ENCODE measurements at places on chromosomes 11 and 22.

- DNase-seq: no peak
Measured at GRCh38 chr11:115767047-115767802, 263.0 kb upstream of the CADM1 start.

DNA sequence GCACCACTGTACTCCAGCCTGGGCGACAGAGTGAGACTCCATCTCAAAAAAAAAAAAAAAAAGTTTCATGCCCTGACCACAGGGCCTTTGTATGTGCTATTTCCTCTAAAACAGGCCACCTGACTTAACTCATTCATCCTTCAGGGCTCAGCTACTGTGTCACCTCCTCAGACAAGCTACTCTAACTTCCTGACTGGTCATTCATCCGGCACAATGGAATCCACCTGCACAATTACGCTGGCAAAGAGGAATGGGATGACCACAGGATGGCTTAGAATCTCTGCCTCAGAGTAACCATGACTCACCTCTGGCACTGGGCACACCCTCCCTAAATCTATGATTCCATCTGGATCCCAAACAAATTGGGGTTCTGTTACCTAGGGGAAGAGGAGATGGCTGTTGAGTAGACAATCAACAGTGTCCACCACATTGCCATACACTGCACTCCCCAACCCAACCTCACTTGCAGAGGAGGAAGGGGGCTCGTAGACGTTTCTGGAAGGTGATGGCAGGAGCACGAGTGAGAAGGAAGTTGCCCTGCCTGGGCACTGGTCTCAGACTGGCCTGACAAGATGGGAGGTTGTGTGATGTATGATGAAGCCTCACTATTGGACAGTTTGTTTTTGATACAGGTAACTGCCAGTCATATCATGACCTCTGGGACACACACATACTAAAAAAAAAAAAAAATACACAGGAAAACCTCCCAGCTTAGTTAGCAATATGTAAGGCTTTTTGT, 22.8 kb upstream of the HMOX1 start:
- DNase-seq: no peak

DNA sequence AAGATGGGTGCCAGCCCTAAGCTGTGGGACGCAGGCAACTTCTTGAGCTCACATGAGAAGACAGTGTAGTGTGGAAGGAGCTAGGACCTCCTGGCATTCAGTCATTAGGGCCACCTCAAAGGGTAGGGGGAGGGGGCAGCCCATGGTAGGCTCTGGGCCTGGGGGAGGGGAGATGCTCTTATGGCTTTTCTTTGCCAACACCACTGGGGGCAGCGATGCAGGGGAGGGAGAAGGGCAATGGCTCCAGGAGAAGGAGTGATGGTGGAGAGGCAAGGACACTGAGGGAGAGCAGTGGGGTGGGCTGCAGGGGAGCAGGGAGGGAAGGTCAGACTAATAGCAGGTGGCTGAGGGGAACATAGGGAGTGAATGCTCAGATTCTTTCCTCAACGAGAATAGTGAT, 63.3 kb upstream of the SUSD2 start:
- no peak for DNase-seq

DNA sequence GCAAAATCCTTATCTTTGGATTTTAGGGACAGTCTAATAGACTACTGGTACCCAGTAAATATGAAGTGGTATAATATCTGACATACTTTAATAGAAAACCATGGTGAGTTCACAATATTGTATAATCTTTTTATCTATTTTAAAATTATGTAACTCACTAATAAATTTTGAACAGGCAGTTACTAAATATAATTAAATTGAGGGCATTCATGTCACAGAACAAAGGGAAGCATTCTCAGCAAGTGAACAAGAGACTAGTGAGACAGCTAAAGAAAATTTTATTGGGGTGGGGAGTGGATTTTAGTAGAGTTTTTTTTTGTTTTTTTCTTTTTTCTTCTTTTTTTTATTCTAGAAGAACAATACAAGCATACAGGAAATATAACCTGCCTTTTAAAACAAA, 55.0 kb downstream of the DNAJC24 start:
- DNase-seq: no peak

GRCh38 chr22:36608987-36609386, 80.0 kb upstream of the EIF3D start:
- DNase-seq: no peak

DNA sequence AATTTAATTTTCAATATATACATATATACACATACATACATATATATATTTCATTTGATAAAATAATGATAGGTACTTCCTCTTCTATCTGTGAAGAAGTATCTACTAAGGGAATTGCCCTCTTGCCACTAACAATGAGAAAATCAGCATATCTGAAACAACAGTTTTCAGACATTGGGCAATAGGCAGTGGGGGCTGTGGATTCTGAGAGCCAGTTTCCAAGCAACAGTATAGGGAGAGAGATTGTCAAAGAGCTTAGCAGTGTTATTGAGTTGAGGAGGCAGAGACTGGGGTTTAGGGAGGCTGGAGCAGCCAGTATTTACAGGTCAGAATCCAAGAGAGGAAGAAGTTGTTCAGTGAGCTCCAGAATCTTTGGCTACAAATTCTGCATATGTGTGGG, 119.3 kb downstream of the ARFGAP2 start:
- no peak for DNase-seq

DNA sequence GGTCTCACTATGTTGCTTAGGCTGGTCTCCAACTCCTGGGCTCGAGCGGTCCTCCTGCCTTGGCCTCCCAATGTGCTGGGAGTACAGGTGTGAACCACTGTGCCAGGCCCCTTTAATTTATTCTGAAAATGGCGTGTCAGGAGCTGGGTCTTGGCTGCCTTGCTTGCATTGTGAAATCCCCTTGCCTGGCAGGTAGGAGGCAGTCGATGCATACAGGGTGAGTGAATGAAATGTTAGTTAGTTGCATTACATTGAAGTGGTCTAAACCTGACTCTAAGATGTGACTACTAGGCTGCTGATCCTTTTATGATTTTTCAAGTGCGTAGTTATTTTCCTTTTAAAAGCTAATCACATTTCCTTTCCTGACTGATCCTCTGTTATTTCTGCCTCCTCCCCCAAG, 42.9 kb downstream of the PARVB start:
- DNase-seq: no peak

DNA sequence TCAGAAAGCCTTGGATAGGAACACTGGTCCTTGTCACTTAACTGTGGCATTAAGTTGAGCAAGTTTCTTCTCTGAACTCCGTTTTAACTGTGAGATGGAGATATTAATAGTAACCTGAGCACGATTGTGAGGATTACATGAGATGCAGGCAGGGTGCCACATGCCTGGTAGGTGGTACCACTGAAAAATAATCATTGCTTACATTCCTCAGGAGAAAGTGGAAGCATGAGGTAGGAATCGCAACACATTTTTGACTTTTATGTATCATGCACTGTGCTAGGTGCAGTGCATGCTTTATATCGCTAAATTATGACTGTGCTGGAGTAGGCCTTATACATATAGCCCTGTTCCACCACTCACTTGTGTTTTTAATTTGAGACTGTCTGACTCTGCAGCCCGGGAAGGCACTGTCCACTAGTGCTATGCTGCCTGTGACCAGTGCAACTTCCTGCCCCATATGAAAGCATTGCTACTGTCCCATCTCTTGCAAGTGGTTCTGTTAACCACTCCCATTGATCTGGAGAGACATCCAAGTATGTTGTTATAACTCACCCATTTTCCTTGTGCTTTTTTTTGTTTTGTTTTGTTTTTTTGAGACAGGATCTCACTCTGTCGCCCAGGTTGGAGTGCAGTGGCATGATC, 1.0 kb downstream of the UQCR10 start:
- no peak for DNase-seq

DNA sequence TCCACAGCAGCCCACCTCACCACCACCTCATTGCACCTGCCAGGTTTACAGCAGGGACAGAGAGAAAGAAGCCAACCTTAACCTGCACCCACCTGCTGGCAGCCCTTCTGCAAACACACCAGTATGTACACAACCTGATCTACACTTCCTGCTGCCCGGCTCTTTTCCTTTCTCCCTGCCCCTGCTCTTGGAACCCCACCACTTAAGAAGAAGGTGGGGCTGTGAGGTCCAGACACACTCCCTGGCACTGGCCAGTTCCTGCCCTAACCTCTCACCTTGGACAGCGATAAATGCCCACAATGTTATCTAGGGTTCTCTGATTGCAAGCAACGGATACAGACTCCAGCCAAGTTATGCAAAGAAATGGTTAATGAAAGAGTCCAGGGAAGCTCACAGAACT, 10.8 kb upstream of the SLC35C1 start:
- no peak for DNase-seq

GRCh38 chr11:45798793-45799441, 6.0 kb upstream of the SLC35C1 start:
- DNase-seq: no peak

DNA sequence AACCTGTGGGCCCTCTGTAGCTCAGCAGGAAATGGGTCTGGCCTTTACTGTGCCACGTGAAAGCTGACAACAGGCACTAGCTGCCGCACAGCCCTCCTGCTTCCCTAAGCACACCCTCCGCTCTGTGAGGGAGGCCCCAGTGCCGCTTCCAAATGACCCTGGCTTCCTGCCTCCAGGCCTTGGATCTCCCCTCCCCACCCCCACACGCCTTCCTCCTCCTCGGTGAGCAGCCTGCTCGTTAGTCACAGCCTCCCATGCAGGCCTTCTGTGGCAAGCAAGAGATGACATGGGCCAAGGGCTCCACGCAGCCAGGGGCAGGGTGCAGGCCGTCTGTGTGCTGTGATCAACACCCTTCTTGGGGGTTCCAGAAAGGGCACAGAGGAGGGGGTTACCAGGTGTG, 15.3 kb upstream of the RASL10A start:
- no peak for DNase-seq

DNA sequence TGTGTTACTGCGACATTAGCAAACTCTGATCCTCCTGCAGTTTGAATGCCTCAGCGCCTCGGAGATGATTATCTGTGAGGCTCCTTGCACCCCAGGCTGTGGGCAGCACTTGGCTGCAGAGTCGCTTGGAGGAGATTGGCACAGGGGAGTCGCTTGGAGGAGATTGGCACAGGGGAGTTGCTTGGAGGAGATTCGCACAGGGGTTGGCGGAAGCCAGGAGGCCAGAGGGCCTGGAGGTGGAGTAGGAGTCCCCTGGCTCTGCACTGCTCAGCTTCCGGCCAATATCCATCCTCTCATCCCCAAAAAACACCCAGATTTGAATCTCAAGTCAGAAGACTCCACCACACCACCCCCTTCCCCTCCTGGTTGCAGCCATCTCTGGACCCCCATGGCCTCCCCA, 192.6 kb upstream of the NECTIN1 start:
- DNase-seq: no peak

DNA sequence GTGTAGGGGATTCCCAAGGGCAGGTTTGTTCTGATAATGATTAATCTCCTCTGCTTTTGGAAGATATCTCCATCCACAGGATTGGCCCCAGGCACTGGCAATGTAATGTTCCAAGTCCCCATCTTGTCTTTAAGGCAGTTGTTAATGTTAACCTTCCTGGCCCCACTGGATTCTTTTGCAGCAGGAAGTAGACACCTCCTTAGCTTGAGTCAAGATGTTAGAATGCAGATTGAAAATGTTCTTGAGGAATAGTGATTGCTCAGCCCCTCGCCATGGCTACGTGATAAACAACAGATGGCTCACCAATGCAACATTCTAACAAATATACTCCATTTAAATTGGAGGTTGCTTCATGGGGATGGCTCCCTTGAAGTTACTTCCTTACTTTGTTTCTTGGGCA, 7.3 kb downstream of the HEPHL1 start:
- no peak for DNase-seq

- DNase-seq: no peak
Measured at GRCh38 chr11:111330234-111330893, 32.0 kb downstream of the POU2AF3 start.

- DNase-seq: no peak
Measured at GRCh38 chr11:57638811-57639320, 10.8 kb downstream of the YPEL4 start.

GRCh38 chr11:82733444-82734119, at the start of gene FAM181B:
TSS of gene FAM181B (minus strand) at chr11:82733864. CDS start at chr11:82733729, 135 bp downstream.
- no peak for DNase-seq

DNA sequence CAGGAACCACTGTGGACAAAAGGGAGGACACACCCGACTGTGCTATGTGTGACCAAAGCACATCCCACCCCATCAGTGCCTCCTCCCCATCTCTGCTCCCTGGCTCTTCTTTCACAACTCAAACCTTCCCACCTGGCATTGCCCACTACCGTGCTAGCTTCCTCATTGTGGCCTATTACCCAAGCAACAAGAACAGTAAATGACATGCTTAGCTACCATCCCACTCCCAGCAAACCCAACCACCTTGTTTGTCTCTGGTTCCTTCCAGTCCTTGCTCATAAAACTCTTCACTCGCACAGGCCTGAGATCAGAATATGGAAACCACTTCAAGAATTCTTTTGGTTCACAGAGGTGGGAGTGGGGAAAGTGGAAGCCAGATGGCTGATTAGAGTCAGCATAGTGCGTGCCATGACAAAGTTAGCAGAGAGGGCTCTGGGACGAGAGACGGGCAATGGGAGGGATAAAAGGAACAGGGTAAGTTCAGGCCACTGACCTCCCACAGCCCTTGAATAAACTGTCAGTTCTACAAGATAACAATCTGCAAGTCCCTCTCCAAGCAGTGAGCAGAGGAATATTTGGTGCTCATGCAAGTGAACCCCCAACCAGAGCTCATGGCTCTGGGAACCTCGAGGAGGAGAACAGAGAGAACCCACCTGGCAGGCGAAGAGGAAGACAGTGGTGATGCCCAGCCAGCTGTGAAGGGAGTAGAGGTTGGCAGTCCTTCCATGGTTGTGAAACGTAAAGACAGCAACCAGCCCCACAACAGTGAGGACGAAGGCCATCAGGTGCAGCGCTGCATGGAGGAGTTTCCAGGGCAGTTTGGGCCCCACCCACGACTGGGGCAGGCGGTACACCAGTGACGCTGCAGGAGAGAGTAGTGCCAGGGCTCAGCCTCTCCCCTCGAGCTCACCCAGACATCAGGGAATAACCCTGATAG, 8.3 kb downstream of the CYB561A3 start:
- no peak for DNase-seq

- DNase-seq: no peak
Measured at GRCh38 chr11:115470928-115471327, 33.3 kb downstream of the CADM1 start.

DNA sequence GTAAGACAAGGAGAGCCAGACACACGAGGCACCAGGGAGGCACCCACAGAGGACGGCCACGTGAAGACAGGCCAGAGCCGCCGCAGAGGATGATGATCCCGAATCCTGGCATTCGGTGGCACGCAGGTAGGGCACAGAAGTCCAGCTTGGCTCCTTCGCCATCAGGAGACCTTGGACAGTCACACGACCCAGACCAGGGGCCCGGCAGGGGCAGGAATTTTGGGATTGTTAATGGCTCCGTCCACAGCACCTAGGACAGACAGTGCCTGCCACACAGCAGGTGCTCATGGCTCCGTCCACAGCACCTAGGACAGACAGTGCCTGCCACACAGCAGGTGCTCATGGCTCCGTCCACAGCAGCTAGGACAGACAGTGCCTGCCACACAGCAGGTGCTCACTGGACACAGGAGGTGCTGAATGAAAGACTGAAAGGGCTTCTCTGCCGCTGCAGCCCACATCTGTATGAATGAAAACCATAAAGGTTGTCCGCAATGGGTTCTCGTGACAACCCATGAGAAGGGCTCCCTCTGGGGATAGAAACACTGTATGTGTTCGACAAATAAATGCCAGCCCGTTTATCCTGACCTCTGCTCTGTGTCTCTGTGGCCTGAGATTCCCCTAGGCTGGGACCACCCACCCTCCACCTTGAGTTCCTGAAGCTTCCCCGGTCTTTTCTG, 341.6 kb downstream of the CTTN start:
- DNase-seq: no peak

- no peak for DNase-seq
Measured at GRCh38 chr11:76744186-76745043, 38.7 kb upstream of the TSKU start.

GRCh38 chr22:29144786-29145160, 60.9 kb upstream of the EMID1 start:
- DNase-seq: no peak

Data from Panc1 (cell line).